Panc1 (cell line): ENCODE measurements at places on chromosomes 6 and 20.

GRCh38 chr6:34657037-34657306, 39.6 kb downstream of the ILRUN start:
- DNase-seq: no peak

GRCh38 chr20:5109276-5109675, 10.5 kb downstream of the PCNA start:
- DNase-seq: no peak

GRCh38 chr20:49585585-49586245, 17.8 kb upstream of the PTGIS start:
- DNase-seq: no peak

DNA sequence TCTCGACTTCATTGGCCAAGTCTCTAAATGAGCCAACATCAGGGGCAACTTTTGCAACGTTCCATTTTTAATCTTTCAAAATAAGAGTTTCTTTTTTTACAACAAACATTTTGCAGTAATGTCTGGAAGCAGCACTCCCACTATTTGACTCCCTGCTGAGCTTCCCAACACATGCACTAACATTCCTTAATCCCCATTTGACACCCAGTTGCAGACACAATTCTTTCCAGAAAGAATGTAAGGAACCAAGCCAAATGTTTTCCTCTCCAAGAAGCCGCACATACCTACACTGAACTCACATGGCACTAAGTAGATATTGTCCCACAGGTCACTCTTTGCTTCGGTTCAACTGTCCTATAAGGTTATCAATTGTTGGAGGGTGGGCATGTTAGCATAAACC, 165.6 kb downstream of the GRM1 start:
- DNase-seq: no peak
